ENCODE measurements at places on chromosomes 12 and 14. TPM values are rescaled to one million over a fixed set of nuclear protein-coding genes. Genes with fewer than 3 reads are reported as not detected.

The HOXC13 gene
- 6.0 TPM for total RNA-seq

The MYO1H gene
- not detected for total RNA-seq

The PTCSC3 gene
- not detected for total RNA-seq

The SIX6 gene
- total RNA-seq = not detected

The LRP1 gene
- total RNA-seq = 21.0 TPM

The KRT3 gene
- total RNA-seq = not detected

The LHX5 gene
- not detected for total RNA-seq

The DDX47 gene
- 110 TPM for total RNA-seq

The BCAT1 gene
- total RNA-seq = 89.3 TPM

The CLEC4E gene
- total RNA-seq = not detected

The NOVA1 gene
- total RNA-seq = 1.8 TPM

The PRH2 gene
- total RNA-seq = 0.91 TPM

The CLEC4D gene
- not detected for total RNA-seq

Measured in A375 (cell line).